ENCODE measurements at places on chromosomes 11 and 22.

- no peak for DNase-seq
Observed at GRCh38 chr11:12799334-12799835, 125.2 kb downstream of the TEAD1 start.

DNA sequence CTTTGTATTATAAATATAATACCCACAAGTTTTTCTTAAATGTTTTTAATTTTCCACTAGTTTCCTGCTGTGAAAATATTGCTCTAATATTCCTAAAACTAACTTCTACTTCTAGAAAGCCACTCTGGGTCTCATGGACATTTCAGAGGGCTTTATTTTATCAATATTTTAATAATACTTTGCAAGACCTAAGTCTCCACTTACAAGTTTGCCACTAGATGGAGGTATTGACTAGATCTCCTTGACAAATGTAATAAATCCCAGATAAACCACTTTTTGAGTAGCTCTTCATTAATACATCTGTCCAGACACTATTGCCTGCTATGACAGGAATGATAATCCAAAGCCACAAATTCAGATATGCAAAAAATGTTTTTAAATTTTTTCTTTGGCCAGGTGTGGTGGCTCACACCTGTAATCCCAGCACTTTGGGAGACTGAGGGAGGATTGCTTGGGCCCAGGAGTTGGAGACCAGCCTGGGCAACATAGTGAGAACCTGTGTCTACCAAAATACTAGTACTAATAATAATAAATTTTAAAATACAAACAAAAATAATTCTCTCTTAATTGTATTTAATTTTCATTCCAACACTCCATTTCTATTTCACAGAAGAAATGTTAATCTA is 3.5 kb upstream of the ACAT1 start:
- DNase-seq = peak; percentile 76

GRCh38 chr11:78311702-78312371 is 105.8 kb downstream of the GAB2 start:
- DNase-seq = no peak

DNA sequence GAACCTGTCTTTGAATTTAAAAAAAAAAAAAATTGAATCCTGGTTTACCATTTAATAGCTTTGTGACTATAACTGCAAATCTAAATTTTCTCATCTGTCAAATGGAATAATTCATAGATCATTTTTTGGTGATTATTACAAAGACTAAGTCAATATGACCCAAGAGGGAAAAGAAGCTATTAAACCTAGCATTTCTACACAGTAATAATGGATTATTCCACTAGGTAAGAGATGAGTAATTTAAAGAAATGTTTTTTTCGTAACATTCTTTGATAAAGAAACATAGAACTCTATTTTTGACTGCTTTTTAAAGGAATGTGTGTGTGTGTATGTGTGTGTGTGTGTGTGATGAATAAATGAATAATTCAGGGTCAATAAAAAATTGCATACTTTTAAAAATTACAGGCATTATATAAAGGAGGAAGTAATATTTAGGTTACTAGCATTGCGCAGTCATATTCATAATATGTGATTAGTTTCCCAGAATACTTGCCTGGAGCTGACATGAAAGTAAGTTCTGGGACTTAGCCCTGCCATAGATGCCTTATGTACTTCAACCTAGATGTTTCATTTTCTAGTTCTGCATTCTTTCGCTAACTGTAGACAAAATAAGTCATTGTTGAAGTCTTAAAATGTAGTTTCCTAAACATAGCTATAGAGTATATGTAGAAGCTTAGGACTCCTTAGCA is 72.9 kb downstream of the TMEM135 start:
- no peak for DNase-seq

- DNase-seq = no peak
Observed at GRCh38 chr11:44563711-44564110, 1.8 kb upstream of the CD82 start.

DNA sequence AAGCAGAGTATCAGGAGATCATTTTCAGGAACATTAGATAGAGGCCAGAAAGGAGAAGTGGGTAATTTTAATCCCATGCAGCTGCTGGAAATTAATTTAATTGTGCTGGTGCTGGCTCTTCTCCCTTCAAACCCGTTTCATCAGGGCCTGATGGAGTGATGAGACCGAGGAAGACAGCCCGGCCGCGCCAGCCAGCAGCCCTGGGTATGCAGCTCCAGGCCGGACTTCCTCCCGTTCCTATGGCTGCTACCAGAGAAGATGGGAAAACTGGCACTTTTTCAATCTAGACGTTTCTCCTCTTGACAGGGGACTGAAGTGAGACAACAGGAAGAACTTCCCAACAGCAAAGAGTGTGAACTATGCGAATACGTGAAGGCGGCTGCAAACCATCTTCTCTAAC is 24.6 kb upstream of the ZBTB16 start:
- no peak for DNase-seq

DNA sequence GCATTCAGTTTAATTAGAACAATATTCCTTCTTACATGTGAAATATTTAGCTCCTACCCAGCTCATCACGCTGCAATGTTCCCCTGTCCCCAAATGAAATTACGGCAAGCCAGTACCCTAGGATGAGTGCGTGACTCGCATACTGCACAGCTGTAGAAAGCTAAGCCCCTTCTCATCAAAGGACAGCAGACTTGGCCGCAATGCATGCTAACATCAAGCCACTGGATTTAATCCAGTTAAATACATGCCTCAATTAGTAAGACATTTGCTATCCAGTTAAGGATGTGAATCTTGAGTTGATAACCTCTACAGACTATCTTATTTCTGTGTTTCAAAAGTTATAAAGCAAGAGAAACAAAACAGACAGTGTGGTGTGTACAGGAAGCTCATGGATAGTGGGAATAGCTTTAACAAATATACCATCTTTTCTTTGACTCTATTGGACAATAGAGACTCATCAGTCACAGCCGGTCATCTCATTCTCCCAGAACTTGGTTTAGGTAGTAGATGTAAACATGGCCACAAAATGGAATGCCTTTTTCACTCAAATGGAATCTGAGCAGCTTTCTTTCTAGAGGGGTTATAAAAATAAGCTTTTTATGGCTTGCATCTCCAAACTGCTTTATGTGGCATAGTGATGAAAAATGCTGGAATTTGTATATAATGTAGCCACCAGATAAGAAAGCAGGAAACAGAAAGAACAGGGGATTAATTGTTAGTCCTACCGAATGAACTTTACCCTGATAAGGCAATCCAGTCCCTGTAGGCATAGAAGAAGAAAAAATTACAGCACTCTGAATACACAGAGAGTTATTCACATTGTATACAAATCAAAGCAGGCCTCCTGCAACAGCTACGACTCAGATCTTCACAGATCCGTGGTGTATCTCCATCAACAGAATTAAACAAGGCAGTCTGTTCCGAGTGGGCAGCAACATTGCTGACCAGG is 224.1 kb downstream of the CADM1 start:
- DNase-seq = no peak

DNA sequence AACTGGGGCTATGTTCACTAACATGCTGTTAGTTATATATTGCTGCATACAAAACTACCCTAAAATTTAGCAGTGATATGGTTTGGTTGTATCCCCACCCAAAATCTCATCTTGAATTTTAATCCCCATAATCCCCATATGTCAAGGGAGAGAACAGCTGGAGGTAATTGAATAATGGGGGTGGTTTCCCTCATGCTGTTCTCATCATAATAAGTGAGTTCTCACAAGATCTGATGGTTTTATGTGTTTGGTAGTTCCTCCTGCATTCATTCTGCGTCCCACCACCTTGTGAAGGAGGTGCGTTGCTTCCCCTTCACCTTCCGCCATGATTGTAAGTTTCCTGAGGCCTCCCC is 10.0 kb upstream of the PATL1 start:
- DNase-seq = no peak

DNA sequence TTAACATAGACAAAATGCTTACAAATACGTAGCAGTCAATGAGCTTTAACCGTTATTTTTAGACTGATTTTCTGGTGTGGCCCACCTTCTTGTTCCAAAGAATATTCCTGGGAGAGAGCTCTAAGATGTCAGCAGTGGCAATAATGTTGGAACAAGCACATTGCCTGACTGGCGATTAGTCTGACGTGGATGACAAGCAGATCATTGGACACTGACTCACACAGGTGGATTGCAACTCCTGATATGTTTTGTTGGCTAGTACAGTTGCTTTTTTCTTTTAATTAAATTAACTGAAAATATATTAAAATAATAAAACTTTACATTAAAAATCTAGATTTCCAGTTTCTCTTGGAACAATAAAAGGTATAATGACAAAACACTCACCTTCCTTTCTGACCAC is 78.0 kb downstream of the TENM4 start:
- DNase-seq = no peak

DNA sequence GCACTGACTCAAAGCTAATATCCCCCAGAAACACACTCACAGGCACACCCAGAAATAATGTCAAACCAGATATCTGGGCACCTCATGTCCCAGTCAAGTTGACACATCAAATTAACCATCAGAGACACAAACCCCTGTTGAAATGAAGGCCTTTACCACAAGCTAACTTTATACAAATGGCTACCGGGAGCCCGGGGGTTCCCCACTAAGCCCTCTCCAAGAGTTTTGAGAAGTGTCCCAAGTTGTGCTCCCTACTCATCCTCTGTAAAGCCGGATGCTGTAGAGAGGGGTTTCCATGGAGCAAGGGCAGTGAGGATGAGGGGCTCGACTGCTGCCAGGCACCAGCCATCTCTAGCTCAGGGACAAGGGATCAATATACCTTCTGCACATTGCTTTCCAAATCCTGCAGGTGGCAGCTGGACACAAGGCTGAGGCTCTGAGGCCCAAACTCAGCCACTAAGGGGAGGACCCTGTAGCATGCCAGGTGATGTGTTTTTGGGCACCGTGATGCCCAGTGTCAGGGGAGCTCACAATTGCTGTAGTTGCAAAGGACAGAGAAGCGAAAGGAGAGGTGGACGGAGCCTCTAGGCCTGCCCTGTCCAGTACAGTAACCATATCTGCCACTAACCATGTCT is 145.7 kb downstream of the TTC17 start:
- peak; percentile 44 for DNase-seq

DNA sequence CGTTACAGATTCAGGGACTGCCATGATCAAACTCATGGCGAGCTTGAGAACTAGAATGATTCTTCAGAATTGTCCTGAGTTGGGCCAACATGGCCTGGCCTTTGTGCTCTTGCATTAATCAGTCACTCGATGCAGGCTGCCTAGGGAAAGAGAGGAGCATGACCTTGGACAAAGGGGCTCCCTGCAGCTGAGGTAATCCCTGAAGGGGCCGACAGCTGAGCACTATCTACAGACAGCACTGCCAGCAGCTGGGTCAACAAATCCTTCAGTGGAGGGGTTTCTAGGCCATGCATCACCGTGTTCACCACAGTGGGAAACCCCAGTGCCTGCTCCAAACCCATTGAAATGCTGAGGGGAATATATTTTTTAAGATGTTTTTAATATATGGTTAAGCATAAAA is 159.5 kb upstream of the POU2AF2 start:
- DNase-seq = no peak

- no peak for DNase-seq
Observed at GRCh38 chr22:38844315-38845003, 631 bp upstream of the NPTXR start.

GRCh38 chr11:25094085-25094802 is 597.4 kb downstream of the LUZP2 start:
- no peak for DNase-seq

DNA sequence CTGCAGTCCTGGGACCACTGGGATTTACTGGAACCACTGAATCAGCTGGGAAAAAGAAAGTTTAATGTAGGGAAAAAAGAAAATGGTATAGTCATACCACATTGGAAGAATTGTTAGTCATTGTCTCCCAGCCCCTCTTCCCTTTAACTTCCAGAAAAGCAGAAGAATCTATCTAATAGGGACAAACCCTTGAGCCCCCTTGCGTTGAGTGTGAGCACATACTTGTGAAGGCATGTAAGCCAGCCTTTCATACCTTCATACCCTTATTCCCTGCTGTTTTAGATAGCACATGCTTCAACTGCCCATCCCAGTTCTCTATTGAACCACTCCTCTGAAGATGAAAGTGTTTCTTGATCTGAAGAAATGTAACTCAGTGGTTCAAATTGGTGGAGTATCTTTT is 6.6 kb downstream of the TREH start:
- peak; percentile 60 for DNase-seq

DNA sequence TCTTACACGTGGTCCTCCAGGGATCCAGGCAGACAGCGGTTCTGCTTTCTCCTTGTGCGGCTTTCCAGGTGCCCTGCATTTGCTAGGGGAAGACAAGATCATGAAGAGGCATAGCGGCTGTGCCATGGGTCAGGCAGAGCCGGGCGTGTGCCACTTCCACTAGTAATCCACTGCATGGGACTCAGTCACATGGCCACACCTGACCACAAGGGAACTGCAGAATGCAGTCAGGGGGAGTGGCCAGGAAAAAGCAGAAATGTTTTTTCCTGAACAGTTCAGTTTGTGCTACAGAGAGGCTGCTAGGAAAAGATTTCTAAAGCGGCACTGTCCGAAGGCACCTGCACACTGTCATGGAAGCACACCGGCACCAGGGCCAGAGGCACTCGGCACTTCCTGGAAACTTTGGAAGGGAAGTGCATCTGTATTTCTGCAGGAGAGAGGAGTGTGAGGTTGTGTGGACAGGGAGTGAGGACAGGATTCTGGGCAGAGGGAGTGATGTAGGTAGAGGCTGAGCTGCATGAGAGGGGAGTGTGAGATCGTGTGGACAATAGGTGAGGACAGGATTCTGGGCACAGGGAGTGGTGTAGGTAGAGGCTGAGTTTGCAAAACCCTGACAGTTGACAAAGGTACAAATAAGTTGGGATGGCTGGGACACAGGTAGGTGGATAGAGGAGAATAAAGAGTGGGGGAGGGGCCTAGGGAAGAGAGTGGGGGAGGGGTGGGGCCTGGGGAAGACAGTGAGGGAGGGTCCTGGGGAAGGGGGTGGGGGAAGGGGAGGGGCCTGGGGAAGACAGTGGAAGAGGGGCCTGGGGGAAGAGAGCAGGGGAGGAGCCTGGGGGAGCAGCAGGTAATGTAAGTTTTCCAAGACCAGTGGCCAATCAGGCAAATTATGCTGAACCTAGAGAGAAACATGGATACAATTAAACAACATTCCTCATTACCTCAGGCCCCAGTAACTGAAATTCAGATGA is 1436.3 kb downstream of the TBC1D22A start:
- DNase-seq = no peak

- peak; percentile 12 for DNase-seq
Observed at GRCh38 chr11:44837661-44838060, 110.9 kb downstream of the TSPAN18 start.

DNA sequence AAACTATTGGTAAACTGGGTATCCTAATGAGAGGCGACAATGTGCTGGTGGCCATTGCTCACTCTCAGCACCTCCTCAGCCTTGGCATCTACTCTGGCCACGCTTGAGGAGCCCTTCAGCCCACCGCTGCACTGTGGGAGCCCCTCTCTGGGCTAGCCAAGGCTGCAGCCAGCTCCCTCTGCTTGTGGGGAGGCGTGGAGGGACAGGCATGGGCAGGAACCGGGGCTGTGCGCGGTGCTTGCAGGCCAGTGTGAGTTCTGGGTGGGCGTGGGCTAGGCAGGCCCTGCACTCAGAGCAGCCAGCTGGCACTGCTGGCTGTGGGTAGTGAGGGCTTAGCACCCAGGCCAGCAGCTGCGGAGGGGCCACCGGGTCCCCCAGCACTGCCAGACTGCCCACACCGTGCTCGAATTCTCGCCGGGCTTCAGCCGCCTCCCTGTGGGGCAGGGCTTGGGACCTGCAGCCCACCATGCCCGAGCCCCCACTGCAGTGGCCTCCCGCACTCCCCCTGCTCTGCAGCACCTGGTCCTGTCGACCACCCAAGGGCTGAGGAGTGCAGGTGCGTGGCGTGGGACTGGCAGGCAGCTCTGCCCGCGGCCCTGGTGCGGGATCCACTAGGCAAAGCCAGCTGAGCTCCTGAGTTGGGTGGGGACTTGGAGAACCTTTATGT is 575.9 kb upstream of the ANO3 start:
- DNase-seq = no peak

Measured in ELR (cell line).